Foreskin fibroblast (primary cell): ENCODE measurements at places on chromosomes 7 and 10.

- no peak for DNase-seq
Measured at GRCh38 chr10:126214679-126215078, 173.6 kb downstream of the ADAM12 start.

DNA sequence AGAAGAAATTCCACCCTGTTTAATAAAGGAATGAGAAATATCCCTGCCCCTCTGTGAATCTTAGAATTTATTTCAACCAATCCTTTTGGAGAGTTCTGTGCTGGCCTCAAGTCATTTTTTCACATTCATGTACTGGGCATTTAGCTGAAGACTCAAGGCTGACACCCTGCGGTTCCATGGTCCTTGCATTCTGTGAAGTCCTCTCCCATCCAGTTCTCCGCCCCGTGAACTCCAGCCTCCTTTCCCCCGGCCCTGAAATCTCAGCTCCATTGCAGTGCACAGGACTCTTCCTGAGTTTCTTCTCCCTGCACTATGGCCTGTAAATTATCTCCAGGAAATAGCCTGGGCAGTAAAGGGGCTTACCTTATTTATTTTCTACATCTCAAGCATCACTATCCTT is 183.0 kb upstream of the KCND2 start:
- peak; percentile 1 for DNase-seq

- no peak for DNase-seq
Measured at GRCh38 chr7:29548823-29549222, 14.8 kb upstream of the PRR15 start.

DNA sequence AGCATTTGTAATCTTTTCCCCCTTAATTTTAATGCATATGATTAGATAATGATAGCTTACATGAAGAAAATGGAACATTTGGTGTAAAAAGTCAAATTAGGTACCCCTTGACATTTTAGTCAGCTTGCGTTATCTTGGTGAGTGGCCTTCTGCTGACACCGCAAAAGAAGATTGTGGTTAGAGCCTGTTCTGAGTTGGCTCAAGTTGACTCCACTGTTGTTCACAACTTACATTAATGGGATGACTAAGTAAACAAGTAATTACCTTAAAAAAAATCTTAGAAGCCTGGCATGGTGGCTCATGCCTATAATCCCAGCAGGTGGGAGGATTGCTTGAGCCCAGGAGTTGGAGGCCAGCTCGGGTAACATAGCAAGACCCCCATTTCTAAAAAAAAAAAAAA is 24.2 kb downstream of the TRRAP start:
- DNase-seq, result no peak

- DNase-seq, result no peak
Measured at GRCh38 chr10:112510384-112510783, 63.4 kb downstream of the VTI1A start.

GRCh38 chr7:17546592-17546991 is 248.1 kb downstream of the AHR start:
- DNase-seq, result peak; percentile 94

GRCh38 chr10:76127984-76128589 is 696.7 kb downstream of the LRMDA start:
- no peak for DNase-seq

DNA sequence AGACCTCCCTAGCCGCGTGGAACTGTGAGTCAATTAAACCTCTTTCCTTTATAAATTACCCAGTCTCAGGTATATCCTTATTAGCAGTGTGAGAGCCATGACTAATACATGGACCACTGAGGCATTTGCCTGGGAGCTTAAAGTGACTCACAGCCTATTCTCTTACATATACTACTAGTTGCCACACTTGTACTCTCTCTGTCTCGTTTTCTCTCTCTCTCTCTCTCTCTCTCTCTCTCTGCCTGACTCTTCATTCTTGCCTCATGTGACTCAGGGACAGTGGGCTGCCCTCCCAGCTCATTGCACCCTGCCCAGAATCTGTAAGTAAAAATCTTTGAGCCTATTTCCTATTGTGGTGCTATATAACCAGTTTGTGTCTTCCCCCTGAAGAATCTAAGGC is 238.5 kb upstream of the MAGI2 start:
- peak; percentile 89 for DNase-seq

GRCh38 chr7:5514440-5515035 is 90.9 kb upstream of the TNRC18 start:
- DNase-seq, result peak; percentile 56

- no peak for DNase-seq
Measured at GRCh38 chr10:132224343-132225072, 37.8 kb downstream of the DPYSL4 start.

DNA sequence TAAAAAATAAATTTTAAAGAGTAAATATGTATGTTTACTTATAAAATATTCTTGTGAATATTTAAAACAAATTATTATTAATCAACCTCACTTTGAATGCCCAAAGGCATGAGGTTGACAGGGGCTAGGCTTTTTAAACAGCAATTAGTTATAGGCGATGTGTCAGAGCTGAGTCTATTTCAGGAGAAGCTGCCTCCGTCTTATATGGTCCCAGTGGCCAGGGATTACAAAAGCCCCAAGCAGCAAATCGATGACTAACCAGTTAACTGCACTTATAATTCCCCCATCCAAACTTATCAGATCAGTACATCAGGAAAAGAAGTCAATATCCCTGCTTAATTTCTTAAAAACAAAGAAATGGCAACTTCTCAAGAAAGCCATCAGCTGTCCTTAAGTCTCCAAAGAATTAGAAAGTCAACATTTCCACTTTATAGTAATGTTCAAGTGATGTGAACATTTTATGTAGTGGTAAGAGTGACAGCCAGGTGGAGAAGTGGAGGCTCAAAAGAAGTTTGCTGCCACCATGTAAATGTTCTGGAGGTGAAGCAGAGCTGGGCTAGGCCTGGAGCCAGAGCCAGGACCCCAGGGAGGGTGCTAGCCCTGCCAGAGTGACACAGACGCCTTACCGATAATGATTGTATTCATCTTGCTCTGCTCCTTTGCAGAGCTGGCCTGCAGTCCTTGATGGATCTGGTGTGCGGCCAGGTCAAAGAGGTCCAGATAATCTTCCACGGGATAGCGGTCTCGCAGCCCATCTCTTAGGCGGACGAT is 51.5 kb downstream of the CHST15 start:
- DNase-seq, result peak; percentile 81

DNA sequence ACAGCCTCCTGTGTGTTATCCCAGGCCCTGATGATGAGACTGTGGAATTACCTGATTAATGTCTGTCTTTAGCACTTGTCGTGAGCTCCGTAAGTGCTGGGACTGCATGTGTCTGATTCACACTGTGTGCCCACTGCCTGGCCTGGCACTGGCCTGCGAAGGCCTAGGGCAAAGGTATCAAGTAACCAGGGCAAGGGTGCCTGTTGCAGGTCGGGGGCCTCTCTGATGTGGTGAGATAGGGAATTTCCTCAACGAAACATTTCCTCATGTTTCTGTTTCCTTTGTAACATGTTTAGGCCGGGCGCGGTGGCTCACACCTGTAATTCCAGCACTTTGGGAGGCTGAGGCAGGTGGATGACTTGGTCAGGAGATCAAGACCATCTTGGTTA is 50.4 kb downstream of the LHPP start:
- DNase-seq, result no peak

DNA sequence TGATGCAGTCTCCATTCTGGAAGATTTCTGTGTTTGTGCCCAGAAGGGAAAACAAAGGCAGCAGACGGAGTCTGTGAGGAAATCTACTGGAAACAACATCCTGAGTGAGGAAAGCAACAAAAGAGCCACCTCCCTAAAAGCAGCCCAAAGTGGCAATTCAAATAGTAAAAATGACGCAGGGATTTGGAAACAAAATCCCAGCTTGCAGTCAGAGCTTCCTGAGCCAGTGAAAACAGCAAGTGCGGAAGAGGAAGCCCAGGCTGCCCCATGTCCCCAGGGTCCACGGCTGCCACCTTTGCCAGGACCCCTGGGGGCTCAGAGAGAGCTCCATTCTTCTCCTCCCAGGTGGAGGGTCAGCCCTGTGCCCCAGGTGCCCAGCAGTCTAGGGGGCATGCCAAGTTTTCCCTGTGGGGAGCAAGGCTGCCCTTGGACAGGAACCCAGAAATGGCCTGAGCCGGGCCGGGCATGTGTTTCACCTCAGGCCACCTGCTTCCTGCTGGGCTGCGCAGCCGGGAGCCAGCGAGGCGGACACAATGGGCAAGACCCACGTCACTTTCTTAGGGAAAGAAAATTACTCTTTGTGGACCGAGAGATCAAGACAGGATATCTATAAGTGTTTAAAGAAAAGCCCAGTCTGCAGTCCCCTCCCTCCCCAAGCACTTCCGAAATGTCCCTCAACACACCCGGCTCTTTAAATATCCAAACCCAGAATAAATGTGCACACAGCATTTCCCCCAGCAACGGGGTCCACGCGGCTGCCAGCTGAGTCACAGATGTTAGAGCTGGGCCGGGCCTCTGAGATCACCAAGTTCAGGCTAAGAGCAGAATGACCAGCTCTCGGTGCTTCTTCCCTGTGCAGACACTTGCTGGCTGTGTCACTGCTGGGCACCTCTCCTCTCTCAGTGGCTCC is 231.1 kb downstream of the ARHGAP12 start:
- DNase-seq, result peak; percentile 86

DNA sequence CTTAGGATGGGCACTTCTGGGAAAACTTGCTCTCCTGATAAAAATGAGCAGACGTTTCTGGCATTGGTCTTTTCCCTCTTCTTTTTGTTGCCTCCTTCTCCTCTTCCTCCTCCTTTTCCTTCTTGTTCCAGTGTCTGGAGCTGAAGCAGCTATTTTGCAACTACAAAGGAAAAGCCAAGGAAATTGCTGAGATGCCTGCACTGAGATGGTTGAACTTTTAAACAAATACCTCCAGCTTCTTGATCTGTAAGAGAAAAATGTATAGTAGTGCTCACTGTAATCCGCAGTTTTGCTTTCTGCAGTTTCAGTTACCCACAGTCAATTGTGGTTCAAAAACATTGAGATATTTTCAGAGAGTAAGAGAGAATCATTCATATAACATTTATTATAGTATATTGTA is 7.5 kb upstream of the SND1 start:
- DNase-seq, result no peak

DNA sequence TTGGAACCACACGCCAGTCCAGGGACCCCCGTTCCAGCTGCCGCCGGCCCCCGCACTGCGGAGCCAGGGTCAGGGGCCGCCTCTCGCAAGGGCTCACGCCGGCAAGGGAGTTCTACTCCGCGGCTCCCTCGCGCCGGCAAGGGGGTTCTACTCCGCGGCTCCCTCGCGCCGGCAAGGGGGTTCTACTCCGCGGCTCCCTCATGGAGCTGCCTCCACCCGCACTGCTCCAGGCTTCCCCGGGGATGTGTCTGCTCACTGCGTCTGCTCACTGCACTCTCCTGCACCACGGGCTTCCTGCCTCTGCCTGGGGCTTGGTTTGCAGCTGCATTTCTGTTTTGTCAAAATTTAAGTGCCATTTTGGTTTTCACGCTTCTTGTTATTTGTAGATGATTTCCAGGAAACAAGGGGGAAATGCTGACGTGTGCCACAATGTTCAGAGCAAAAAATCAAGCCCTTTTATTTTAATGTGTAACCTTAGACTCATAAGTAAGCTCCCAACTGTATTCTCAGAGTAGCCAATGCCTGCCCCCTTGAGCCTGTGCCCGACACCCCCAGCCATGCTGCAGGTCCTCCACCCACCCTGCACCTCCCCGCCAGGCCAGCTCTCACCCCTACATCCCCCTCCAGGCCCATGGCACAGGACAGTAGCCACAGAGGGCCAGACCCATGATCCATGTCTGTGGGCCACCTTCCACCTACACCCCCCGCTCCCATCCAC is 246.2 kb downstream of the MAD1L1 start:
- no peak for DNase-seq

GRCh38 chr10:114408112-114408967 is 4.0 kb upstream of the AFAP1L2 start:
- no peak for DNase-seq

DNA sequence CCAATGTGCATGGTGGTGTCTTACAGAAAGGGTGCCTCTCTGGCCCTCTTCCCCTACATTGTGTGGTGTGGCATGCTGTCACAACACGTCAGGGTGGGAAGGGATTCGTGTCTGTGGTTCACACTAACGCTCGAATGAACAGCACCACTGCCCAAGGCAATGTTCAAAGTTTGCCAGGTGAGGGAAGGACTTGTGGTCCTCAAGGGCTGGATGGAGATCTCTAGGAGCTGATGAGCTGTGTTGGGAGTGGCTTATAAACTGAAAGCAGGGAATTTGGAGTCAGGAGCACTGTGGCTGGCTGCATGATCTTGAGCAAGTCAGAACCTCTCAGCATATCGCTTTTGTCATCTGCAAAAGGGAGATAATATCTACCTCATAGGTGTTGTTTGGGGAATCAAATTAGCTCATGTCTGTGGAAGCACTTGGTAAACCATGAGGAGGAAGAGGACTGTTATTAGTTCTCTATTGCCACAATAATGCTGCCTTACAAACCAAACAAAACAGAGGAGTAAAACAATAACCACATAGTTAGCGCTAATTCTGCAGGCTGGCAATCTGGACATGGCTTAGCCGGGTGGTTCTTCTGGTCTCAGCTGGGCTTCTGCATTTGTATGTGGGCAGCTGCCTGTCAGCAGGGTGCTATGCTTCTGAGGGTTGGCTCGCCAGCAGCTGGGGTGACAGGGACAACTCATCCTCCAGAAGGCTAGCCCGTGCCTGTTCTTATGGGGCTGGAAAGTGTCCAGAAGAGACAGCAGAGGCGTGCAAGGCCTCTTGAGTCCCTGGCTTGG is 22.9 kb upstream of the C10orf105 start:
- DNase-seq, result no peak

DNA sequence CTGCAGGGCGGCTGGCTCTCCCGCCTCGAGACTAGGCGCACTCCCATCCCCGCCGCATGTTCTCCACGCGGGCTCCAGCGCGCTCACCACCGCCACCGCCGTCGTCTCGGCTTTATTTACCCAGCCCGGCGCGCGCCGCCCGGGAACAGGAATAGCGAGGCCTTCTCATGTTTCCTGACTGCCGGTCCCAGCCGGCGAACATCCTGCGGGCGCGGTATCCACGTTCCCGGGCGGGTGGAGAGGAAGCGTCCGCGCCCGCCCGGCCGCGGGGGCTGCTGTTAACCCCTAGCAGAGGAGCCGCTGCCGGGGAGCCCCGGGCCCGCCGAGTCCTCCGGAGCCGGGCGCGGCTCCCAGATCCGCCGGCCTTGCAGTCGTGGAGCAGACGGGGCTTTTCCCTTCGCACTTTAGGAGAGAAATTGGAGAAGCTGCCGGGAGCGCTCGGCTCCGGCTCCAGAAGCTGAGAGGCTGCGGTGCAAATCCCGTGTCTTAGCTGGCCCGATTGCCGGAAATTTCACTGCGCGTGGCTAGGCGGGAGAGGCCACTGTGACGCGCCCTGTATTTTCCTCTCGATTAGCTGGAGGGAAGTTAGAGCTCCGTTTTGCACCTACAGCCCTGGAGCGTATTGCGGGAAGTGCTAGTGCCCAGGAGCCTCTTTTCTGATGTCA is at the start of gene MKX:
Gene MKX (minus strand): TSS at position 88 of the 665 bp plus-strand sequence. CDS start 2,404 bp downstream, outside the sequence.
- DNase-seq, result no peak

- no peak for DNase-seq
Measured at GRCh38 chr10:79047875-79048638, 20.7 kb upstream of the ZMIZ1 start.

DNA sequence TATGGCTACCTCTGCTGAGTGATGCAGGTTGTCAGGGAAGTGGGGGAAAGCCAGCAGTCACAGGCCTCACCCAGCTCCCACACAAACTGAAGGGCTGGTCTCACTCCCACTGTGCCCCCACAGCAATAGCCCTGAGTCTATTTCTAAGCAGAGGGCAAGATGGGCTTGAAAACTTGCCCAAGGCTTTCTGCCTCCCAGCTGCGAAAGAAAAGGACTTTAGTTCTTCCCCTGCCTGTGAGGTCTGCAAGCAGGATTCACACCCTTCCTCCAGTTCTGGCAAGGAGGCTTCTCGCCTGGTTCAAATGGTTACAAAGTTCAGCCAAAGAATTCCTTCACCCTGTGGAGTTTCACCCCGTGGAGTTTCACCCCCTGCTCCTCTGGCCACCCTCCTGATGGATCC is 63.3 kb upstream of the PRLHR start:
- DNase-seq, result no peak

GRCh38 chr10:132692311-132692710 is 93.6 kb downstream of the NKX6-2 start:
- DNase-seq, result no peak
